Activated CD4-positive, alpha-beta T cell treated with anti-CD3 and anti-CD28 coated beads, Interleukin-2, amount 10 ng/mL, durations not matched to agents 7 days and 5 days (primary cell): ENCODE measurements at places on chromosomes 6 and 20.

GRCh38 chr6:132736239-132736638, 21.5 kb downstream of the VNN2 start:
- peaks cover 1% of the 10 kb centered on the region for H3K27me3 ChIP-seq
- H3K4me3 ChIP-seq, result no peak overlapping the region
- H3K27ac ChIP-seq, result no peak overlapping the region
- no peak for DNase-seq
- H3K4me1 ChIP-seq, result peaks cover 19% of the 10 kb centered on the region

DNA sequence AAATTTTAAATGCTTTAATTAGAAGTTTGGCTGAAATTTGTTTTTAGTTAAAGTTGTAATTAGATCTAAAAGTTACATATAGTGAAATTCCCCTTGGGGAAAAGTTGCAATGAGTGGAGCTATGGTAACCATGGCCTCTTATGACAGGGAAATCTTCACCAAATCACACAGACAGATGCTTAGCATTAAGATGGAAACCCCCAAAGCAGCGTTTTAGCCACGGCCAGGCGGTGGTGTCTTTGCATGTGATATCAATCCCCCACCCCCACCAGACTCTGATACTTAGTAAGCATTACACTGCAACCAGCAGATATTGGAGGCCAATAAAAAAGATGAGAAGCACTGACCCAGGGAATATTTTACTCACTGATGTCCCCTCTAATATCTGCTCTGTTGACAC, 75.7 kb downstream of the REPS1 start:
- H3K4me1 ChIP-seq, result no peaks in the 10 kb centered on the region
- H3K27ac ChIP-seq, result no peak overlapping the region
- no peak overlapping the region for H3K4me3 ChIP-seq
- H3K27me3 ChIP-seq, result no peaks in the 10 kb centered on the region
- H3K36me3 ChIP-seq, result peaks cover 50% of the 10 kb centered on the region

- no peaks in the 10 kb centered on the region for H3K4me1 ChIP-seq
- H3K36me3 ChIP-seq, result no peaks in the 10 kb centered on the region
- no peak overlapping the region for H3K4me3 ChIP-seq
- no peak overlapping the region for H3K27ac ChIP-seq
- H3K27me3 ChIP-seq, result no peaks in the 10 kb centered on the region
- no peak for DNase-seq
Observed at GRCh38 chr6:95804847-95805541, 210.8 kb upstream of the FUT9 start.

GRCh38 chr6:136624347-136624746, 74.1 kb upstream of the MAP7 start:
- no peaks in the 10 kb centered on the region for H3K27me3 ChIP-seq
- no peak overlapping the region for H3K27ac ChIP-seq
- H3K4me1 ChIP-seq, result no peaks in the 10 kb centered on the region
- DNase-seq, result no peak
- H3K36me3 ChIP-seq, result peaks cover 33% of the 10 kb centered on the region

DNA sequence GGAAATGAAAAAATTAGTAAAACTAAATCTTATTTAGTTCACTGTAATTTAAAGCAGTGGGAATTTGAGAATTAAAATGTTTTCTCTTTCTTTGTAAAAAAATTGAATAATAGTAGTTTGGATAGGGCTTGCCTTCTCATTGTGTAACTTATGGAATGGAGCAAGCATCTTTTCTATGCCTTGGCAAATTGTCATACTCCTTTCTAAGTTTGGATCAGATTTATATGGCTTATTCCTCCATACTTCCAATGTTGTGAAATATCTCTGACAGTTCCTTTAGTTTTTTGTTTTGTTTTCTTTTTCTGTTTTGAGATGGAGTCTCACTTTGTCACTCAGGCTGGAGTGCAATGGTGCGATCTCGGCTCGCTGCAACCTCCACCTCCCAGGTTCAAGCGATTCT, 176.4 kb downstream of the SAMD5 start:
- H3K4me1 ChIP-seq, result no peaks in the 10 kb centered on the region
- no peaks in the 10 kb centered on the region for H3K36me3 ChIP-seq
- no peaks in the 10 kb centered on the region for H3K27me3 ChIP-seq
- no peak overlapping the region for H3K4me3 ChIP-seq
- DNase-seq, result no peak
